NCI-H2171 treated with DMSO at 0.1 percent for 48 hours (cell line): ENCODE measurements at places on chromosomes 3 and 15.

DNA sequence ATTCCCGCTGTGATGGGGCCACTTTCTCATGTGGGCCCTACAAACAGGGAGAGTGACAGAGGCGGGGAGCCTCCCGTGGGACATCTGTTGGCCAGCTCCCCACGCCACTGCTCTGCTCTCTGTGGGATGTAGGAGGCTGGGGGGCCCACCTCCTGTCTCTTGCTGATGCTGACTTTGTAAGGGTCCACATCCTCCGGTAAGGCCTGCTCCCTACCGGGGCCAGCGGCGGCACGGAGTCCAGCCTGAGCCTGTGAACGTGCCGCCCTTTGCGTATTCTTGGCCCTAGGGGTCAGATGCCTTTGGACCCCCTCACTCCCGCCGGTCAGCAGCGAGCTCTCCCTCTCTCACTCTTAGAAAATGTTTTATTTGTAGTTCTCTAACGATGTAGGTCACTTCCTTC is 153.2 kb downstream of the LRRC28 start:
- no peak for DNase-seq

- no peak for DNase-seq
Observed at GRCh38 chr15:78048628-78048920, 28.9 kb downstream of the TBC1D2B start.

- peak; percentile 95 for DNase-seq
Observed at GRCh38 chr3:160869825-160870224, 113.8 kb downstream of the PPM1L start.

DNA sequence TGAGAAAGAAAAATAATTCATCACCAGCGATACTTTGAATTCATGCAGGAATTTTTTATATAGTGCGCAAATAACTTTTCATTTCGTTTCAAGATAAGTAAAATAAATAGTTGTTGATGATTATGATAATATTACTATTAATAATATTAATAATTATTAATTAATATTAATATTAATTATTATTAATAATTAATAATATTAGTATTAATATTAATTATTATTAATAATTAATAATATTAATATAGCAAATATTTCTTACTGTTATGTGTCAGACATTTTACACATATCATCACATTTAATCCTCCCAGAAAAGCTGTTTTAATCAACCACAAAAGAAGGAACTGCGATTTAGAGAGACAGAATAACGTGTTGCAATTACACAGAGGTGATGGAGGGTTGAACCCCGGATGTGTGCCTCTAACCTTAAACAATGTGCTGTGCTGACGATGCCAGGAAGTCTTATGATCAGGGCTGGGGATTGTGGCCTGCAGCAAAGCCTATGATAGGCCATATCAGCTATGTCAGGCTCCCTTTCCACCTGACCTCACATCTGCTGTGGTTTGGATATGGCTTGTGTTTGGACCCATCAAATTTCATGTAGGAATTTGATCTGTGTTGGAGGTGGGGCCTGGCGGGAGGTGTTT is 263.5 kb upstream of the NR2F2 start:
- no peak for DNase-seq

DNA sequence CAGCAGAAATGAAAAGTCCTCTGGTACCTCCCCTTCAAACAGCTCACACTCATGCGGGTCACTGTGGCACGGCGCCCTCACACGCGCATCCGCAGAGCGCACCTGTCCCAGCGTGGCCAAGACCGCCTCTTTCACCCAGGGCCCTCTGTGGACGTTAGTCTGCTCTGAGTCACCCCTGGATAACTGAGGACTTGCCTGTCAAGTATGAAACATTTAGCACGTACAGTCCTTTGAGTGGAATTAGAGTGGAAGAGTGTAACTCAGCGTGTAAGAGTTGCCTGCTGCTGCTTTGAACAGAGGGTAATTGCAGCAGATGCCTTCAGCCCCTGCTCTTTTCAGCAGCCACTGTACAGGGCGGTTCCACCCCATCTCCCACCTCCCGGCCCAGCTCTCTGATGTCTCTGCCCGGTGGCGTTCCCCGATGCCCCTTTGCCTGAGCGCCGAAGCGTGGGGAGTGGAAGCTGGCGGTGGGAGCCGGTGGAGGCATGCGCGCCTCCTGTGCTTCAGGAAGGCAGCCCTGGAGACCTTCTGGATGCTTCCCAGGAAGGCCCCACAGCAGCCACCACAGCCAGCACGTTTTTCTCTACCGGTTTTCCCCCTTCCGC is 23.0 kb downstream of the CPN2 start:
- DNase-seq, result no peak

GRCh38 chr15:46315434-46315833 is 680.6 kb downstream of the SQOR start:
- DNase-seq, result peak; percentile 99

DNA sequence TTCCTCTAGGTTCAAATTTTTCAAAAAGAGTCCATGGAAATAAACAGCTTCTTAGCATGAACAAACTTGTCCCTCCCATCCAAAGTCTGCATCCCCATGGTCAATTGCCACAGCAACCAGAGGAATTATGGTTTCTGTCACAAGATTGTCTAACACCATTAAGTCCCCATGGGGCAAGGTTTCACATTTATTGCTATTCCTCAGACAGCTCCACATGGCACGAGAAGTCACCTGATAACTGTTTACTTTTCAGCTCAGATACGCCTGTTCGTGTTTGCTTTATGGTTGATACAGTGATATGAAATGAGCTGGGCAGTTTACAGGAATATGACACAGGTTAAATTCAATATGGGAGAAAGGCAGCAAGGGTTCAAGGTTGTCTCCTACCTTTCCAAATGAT is 37.9 kb upstream of the MUC13 start:
- DNase-seq, result peak; percentile 73
